Stimulated activated CD4-positive, alpha-beta T cell treated with anti-CD3 and anti-CD28 coated beads, Interleukin-1b, Interleukin-23, amount 100 ng/mL, for 1 hour (primary cell): ENCODE measurements at places on chromosomes 11 and 22.

- no peak for DNase-seq
These were observed 70.5 kb upstream of the TNRC6B start for GRCh38 chr22:40107244-40107643.

- no peak for DNase-seq
These were observed 76.8 kb upstream of the VPREB1 start for GRCh38 chr22:22167791-22168189.

GRCh38 chr22:38865201-38866023 is 6.6 kb downstream of the CBX6 start:
- no peak for DNase-seq

DNA sequence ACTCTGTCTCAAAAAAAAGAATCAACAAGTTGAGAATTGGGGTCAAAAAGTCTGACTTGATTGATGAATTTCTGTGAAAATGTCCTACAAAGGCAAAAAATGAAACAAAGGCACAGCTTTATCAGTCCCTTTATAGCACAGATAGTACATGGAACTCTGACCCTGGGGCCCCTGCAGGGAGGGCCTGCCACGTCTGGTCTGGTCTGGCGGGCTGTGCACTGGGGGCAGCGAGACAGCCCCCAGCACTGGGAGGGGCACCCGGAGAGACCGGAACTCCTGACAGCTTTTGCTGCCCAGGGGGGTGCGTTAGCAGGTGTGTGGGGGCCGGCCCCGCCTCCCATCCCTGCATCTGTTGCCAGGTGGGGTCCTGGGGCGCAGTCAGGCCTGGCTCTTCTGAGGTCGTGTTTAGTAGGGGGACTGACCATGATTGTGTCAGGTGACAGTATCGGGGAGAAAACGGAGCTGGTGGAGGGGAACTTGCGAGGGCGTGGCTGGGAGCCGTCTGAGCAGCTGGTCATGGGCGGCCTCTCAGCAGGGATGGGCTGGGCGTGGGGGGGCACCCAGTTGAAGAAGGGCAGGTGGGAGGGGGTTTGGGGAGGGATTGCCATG is 51.7 kb downstream of the GRAMD4 start:
- no peak for DNase-seq
